ENCODE measurements at places on chromosomes 2 and 18.

- no peak for DNase-seq
Observed at GRCh38 chr2:143241403-143242088, 112.3 kb downstream of the ARHGAP15 start.

DNA sequence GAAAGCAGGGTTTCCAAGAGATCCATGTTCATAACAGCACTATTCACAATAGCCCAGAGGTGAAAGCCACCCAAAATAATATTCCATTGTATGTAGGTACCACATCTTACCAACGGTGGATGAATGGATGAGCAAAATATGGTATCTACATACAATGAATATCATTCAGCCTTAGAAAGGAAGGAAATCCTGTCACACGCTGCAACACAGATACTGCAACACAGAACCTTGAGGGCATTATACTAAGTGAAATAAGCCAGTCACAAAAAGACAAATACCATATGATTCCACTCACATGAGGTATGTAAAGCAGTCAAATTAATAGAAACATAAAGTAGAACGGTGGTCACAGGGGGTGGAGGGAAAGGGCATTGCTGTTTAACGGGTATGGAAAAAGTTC is 155.7 kb downstream of the DTNB start:
- no peak for DNase-seq

DNA sequence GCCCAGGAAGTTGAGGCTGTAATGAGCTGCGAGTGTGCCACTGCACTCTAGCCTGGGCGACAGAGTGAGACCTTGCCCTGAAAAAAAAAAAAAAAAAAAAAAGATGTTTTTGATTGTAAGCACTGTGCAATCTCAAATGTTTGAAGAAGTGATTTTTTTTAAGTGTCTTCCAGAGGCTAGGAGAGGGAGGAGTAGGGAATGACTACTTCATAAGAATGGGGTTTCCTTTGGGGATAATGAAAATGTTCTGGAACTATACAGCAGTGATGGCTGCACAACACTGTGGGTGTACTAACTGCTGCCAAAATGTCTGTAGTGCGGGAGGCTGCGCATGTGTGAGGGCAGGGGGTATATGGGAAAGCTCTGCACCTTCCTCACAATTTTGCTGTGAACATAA is 83.7 kb downstream of the MCFD2 start:
- DNase-seq: no peak

DNA sequence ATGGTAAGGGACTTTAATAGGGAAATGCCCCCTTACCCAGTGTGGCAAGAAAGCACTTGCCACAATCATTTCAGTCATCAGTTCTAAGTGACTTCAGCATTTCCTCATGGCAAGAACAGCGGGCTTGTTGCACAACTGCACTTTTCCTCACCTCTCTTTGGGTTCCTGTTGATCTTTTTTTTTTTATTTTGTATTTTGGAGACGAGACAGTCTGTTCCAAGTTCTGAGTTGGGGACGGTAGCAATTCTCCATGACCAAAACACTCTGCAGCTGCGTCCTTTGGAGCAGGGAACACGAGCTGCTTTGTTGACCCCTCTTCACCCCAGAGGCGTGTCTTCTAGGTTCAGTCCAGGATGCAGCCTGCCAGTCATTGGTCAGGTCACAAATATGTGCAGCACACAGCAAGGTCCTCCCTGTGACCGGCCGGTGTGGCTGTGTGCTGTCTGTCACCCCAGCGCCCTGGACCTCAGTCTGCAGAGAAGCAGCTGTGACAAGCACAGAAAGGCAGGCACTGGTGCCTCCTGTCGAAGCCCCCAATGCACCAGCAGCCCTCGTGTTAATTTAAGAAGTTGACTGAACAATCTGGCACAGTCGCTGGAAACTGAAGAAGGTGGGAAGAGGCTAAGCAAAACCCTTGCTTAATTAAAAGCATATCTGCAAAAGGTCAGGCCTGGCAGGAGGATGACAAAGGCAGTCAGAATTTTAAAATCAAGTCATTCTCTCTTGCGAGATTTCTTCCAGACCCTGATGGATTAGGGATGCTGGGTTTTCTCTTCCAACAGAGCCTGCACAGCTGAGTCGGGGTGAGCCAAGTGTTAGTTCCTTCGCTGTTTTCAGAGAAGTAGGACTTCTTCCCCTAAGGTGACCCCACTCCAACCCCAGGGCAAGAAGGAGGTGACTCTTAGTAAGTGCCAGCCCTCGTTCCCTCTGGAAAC is 96.7 kb upstream of the COPS8 start:
- no peak for DNase-seq

GRCh38 chr2:57407772-57408201 is 638.8 kb upstream of the VRK2 start:
- no peak for DNase-seq

- DNase-seq: no peak
Observed at GRCh38 chr18:3217948-3218647, 1.7 kb downstream of the MYOM1 start.

DNA sequence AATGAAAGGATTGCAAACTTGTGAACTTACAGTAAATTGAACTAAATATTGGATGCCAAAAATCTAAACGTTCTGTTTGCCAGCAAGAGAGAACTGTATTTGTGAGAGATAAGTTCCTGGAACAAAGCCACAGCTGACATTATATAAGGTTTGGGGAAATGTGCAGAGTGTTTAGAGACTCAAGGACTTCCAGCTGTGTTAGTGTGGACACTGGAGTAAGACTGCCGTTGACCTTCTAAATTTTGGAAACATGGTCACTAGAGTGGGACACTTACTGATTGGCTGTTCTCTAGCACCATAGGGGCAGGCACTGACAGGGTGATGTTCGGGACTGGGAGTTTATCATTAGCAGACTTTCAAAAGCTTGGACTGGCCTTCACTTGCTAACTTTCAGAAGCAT is 40.5 kb downstream of the SCN9A start:
- DNase-seq: no peak

- no peak for DNase-seq
Observed at GRCh38 chr18:8706791-8707555, 1.6 kb downstream of the MTCL1 start.

- DNase-seq: no peak
Observed at GRCh38 chr2:151688719-151689118, 45.6 kb downstream of the NEB start.

- peak; percentile 48 for DNase-seq
Observed at GRCh38 chr2:69643602-69644505, at the start of gene AAK1. TSS of gene AAK1 (minus strand) at chr2:69643739. CDS start at chr2:69643040, 699 bp downstream.

- no peak for DNase-seq
Observed at GRCh38 chr18:3219631-3220335, at the start of gene MYOM1. TSS of gene MYOM1 (minus strand) at chr18:3219968. CDS start at chr18:3215223, 4,745 bp downstream.

DNA sequence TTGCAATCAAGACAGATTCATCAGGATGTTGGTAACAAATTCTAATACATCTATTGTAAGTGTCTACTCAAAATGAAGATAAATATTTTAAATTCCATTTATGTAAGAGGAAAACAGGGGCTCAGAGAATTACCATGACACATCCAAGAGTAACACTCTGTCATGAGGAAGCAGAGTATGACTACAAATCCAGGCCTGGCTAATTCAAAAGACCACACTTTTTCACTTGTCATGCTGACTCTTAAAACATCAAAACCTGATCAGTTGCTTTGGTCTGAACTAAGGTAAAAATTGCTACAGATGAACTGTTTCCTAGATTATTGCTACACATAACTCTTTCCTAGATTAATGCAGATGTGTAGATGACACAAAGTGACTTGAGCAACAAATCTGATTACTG is 880.6 kb downstream of the TSN start:
- no peak for DNase-seq

GRCh38 chr2:65300761-65301711 is 73.4 kb downstream of the ACTR2 start:
- peak; percentile 73 for DNase-seq

DNA sequence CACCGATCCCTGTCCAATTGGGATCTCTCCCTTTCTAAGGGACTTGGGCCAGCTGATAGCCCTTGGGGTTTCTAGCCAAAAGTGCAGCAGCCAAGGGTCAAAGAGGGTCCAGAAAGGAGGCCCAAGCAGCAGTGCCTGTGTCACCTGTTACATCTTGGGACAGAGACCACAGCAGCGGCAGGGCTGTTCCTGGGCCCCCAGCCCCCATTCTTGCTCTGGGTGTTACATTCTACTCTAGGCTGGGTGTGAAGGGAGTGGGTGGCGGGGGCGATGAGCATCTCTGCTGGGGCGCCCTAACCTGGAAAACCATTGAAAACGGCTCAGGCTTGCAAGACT is 1.2 kb downstream of the PAX3 start:
- no peak for DNase-seq

DNA sequence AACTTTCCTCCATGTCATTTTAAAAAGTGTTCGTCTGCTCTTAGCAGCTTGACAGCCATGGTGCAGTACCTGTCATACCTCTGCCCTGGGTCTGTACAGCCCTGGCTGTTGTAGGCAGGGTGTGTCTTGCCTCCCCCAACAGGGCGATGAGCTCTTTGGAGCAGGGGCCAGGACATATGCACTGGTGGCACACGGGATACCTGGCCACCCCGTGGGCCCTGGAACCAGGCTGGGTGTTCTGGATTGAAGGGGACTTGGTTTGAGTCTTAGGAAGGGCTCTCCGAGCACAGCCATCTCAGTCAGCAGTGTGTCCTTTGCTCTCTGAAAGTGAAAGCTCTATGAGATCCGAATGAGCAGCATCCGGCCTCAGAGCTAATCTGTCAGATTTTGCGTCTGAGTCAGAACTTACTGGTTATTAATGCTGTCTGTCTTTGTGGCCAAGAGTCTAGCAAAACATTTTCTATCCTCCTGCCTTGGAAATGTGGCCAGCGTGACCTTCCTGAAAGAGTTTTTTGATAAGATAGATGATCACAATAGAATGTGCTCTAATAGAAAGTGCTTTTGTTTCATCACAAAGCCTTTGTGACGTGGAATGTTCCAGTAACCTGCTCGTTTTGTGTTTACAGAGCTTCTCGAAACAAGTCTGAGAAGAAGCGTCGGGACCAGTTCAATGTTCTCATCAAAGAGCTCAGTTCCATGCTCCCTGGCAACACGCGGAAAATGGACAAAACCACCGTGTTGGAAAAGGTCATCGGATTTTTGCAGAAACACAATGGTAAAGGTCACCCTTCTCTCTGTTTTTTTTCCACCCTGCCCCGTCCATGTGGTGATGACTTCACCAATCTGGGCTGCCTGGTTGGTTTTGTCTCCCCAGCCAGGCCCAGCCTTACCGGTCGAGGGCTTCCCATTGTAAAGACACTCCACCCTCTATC is 77.3 kb upstream of the RPL31 start:
- no peak for DNase-seq

DNA sequence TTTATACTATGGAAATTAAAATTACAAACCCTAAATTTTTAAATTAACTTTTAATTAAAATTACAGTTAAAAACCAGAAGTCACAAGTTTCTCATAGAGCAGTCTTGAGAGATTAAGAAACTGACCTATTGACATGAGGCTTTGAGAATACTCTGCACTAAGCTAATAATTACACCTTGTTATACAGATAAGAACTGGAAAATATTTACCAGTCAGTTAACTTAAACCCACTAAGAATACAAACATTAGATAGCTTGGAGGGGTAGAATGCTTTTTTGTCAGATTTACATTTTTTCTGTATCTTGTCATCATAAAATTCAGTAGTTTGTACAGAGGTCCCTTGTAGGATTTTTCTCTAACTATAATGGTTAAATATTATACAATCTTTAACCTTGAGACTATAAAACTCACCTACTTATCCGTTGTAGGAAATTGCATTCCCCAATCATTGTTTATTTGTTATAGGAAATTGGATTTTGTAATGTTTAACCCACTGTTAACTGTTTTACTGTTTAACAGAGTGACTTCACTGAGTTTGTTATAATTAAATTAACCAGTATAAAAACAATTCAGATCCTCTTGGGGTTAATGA is 219.7 kb upstream of the PKDCC start:
- no peak for DNase-seq

DNA sequence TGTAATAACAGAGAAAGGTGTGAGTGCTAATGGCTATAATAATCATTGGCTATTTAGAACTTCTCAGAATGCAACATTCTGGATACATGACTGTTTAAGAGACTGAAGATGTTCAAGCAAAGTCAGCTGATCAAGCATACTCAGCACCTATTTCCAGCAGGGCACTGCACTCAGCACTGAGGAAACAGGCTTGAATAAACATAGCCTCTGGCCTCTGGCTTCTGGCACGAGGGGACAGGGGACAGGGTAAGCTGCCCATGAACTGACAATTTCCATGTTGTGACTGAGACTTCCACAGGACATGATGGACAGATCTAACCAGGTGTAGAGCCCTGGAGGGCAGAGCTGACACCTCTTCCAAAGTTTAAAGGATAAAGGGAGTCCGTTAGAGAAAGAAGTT is 1.3 kb downstream of the MARCO start:
- DNase-seq: no peak

DNA sequence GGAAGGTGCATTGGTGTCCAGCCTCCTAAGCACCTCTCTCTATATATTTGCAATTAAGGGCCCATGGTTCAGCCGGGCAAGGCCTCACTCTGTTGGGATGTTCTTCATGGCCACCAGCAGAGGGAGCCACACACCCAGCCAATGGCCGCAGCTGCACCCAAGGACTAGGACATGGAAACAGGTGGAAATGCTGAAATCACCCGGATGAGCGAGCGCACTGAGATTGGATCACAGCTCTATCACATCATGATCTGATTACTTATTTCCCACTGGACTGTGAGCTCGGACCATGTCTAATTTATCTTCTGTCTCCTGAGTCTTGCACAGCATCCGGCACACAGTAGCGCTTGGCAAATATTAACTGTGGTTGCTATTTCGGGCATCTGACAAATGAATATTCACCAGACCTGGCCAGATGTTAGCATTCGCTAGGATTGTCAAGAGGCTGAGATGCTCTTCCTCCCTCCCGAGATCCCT is 31.2 kb downstream of the KIF3C start:
- DNase-seq: peak; percentile 46

DNA sequence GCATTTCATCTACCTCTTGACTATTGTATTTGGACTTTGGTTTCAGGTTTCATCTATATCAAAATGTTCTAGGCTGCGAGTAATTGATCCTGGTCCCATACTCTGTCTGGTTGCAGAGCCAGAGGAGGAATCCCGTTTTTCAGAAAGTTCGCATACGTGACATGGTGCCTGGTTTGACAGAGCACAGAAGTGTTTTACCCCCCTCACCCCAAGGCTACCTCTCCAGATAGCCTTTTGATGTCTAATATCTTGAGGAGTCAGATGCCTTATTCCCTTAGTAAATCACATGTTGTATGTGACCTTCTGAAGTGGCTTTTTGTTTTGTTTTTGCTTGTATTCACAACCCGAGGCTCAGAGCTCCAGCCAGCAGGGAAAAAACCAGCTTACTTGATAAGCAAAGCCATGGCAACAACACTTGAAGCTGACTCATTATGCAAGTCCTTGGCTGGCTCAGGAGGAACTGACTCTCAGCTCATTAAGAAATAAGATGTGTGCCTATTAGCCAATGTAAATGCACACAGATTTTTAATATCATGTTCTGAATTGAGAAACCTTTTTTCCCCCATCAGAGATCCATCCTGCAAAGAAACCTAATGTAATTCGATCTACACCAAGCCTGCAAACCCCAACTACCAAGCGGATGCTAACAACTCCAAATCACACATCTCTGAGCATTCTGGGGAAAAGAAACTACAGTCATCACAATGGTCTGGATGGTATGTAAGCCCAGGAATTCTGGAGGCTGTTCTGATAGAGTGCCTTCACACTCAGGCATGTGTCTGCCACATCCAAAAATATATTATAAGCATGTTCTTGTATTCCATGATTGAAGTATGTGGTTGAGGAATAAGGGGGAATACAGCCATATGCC is 41.4 kb downstream of the OXER1 start:
- peak; percentile 69 for DNase-seq

Measured in skeletal muscle cell (primary cell).